Skeletal muscle cell (primary cell): ENCODE measurements at places on chromosomes 5 and 9.

DNA sequence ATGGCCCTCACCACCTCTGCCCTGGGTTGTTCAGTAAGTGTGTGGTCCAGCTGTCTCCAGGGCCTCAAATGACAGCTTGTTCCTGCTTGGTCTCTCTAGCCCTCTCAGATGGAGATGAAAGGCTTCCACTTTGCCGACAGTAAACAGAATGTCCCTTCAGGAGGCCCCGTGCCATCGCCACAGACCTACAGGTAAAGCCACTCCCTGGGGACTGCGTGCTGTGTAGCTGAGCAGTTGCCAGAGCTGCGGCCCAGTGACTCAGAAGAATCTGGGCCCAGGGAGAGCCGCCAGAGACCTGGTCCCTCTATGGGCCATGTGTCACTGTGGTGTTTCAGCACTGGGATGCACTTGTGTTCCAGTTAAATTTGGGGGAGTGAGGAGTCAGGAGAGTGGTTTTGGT lies 10.6 kb upstream of the POMT1 start:
- DNase-seq, result no peak

DNA sequence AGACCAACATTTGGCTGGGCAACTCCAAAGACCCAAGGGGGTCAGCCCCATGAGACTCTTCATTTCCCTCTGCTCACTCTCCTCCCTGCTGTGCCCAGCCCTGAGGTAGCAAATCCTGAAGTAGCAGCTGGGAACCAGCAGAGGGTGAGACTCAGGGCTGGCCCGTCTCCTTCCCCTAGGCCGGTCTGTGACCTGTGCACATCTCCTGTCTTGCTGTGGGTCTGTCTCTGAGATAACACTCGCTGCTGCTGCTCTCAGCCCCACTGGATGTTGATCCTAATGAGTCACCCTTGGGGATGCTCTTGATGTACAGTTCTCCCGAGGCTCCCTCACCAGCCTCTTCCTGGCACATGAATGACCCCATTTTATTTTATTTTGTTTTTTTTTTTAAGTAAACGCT lies 7.3 kb upstream of the OR2V1 start:
- no peak for DNase-seq

- no peak for DNase-seq
Observed at GRCh38 chr5:18051953-18052352, 417.7 kb downstream of the TAF11L14 start.

DNA sequence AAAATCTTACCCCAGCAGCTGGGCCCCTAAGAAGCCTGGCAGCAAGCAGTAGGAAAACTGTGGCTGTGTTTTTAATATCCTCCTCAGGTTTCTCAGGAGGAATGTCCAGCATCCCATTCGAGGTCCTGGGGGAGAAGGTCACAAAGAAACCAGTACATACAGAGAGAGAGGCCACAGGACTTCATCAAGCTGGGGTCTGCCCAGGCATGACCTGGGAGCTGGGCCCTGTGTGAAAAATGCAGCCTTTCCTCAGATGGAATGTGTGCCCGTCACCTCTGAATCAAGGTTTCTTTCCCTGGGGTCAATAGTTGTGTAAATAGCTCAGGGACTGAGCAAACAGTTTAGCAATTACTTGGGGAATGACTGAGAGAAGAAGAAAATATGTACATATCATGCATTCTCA lies 33.9 kb upstream of the RAD23B start:
- DNase-seq, result peak; percentile 12

DNA sequence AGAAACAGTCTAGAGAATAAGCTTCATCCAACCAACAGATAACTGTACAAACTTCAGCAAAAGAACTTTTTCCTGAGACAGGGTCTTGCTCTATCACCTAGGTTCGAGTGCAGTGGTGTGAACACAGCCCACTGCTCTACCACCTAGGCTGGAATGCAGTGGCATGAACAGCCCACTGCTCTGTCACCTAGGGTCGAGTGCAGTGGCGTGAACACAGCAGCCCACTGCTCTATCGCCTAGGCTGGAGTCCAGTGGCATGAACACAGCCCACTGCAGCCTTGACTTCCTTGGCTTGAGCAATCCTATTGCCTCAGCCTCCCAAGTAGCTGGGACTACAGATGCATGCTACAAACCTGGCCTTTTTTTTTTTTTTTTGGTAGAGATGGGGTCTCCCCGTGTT lies 43.4 kb downstream of the ERMP1 start:
- DNase-seq, result no peak

GRCh38 chr9:77988630-77989029 lies 43.0 kb downstream of the GNAQ start:
- DNase-seq, result no peak

GRCh38 chr9:127640908-127641545 lies 28.9 kb downstream of the STXBP1 start:
- no peak for DNase-seq

DNA sequence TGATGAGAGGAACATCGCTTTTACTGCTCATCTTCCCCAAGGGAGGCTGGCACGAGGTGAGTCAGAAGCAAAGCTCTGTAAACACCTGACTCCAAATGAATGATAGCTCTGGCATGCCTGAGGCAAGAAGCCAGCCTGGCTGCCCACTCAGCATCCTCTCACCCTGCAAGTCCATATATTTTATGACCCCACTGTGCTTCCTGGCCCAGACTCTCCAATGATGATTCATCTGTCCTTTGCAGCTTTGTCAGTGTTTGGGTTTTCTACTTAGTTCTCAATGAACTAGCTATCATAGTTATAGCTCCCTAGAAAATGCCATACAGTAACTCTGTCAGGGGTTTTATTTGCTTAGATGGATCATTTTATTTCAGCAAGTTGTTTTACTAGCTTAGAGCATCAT lies 52.1 kb upstream of the FSTL4 start:
- peak; percentile 49 for DNase-seq

DNA sequence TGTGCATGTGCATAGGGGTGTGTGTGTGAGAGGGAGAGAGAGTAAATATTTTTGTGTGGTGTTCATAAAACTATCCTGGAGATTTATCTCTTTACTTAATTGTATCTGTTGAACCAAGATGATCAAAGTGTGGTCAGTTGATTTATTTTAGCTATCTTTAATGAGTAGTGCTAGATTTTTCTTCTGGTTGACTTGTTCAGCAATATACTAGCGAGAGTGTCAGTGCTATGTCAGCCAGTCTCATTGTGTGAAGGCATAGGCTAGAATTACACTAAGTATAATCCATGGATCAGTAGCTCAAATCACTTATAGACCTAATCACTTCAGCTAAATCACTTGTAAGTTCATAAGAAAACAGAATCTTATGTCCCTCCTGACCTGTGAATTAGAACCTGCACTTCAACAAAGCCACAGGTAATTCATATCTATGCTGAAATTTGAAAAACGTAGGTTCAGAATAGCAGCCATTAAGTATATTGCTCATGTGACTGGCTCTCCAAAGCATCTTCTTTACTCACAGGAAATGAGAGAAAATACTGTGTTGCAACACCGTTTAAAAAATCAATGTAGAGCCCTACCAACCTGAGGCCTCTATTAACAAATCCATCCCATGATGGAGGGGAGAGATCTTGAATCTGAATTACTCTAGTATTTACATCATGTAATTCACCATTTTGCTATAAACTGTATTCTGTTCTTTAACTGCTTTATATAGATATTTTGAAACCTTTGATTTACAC lies 203.1 kb upstream of the ACTBL2 start:
- DNase-seq, result no peak

DNA sequence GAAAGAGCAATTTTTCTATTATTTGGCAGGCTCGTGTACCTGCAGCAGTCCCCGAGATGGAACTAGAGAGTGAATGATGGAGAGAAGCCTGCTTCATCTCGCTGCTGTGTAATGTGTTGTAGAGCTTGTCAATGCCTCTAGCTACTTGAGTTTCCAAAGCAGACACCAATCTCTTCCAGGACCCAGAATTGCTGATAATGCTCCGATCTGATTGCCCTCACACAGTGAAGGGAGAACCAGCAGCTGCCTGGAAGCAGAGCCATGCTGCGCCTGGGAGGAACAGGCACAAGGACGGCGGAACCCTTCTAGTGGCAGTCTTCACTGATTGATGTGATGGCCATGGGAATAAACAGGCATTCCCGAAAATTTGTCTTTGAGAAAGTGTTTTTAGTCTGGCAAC lies 288.0 kb downstream of the ICE1 start:
- no peak for DNase-seq

- DNase-seq, result no peak
Observed at GRCh38 chr9:20651939-20652338, 29.6 kb upstream of the MLLT3 start.

DNA sequence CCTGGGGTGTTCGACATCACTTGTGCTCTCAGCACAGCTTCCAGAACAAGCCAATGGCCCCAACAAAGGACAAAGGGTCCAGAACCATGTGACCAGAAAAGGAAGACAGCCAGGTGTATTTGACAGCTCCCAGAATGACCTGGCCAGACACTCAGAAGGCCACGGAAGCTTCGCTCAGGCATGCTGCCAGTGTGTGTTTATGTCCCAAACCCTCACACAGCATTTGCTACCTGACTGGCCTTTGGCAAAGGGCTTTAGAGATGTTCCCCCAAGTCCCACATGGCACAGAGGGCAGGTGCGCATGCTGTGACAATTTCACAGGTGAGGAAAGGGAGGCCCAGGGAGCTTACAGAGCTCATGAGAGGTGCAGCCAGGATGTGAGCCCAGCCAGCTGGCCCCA lies 39.5 kb downstream of the MED10 start:
- DNase-seq, result no peak

DNA sequence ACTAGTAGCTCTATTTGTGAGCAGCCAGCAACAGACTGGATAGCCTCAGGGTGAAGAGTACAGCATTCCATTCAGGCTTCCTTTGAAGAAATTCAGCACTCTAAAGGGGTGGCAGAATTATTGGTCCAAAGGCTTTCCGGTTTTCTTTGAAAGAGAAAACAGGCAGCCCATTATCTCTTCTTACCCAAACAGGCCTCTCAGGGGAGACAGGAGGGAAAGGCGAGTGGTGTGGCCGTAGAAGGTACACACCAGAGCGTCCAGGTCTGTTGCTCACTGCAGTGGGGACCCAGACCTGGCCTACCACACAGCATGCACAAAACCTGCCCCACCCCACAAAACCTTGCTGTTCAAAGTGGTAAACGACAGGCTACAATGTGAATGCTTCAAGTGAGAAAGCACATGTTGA lies 83.3 kb downstream of the ZNF608 start:
- no peak for DNase-seq

DNA sequence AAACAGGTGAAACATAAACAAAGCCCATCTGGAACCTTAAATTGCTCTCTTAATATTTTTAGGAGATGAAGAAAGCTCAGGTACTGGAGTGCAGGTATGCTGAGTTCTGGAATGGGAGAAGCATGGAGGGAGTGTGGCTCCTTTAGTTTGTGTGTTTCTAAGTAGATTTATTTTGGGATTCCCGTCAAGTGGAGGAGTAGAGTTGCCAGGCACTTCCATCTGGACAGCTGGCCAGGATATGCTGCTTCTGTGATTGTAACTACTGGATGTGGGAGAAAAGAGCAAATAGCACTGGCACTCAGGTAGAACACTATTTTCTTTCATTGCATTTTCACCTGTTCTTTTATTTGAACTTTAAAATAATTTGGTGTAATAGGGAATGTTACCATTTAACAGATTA lies 182.3 kb upstream of the MAST4 start:
- no peak for DNase-seq

GRCh38 chr5:92580814-92581213 lies 1000.2 kb downstream of the NR2F1-AS1 start:
- no peak for DNase-seq

GRCh38 chr9:127175764-127176163 lies 53.3 kb upstream of the ANGPTL2 start:
- DNase-seq, result no peak

- DNase-seq, result no peak
Observed at GRCh38 chr5:134101686-134102439, 12.6 kb upstream of the TCF7 start.

GRCh38 chr9:21030389-21031035 lies 928 bp downstream of the HACD4 start:
- peak; percentile 9 for DNase-seq

DNA sequence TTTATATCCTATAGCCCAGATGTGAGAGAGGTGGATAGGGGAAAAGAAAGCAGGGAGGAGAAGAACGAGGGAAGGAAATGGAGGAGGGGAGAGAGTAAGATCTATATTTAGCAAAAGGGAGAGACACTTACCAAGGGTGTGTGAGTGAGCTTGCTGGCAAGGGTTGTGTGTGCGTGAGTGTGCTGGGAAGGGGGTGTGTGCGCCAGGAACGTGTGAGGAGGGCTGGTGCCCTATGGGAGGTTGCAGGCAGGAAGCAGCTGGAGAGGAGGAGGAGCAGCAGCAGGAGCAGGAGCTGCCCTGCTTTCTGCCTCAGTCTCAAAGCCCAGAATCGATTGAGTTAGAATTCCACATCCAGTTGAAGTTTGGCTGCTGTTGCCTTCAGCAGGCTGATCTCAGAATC lies 148.3 kb upstream of the RUSC2 start:
- DNase-seq, result peak; percentile 68

GRCh38 chr5:72070529-72070928 lies 36.7 kb upstream of the MAP1B start:
- no peak for DNase-seq

GRCh38 chr9:132516911-132517310 lies 65.5 kb upstream of the BARHL1 start:
- no peak for DNase-seq

- no peak for DNase-seq
Observed at GRCh38 chr9:137237759-137238726, 3.0 kb upstream of the TUBB4B start.

GRCh38 chr5:17991775-17992174 lies 357.5 kb downstream of the TAF11L14 start:
- DNase-seq, result no peak

- DNase-seq, result no peak
Observed at GRCh38 chr9:118222375-118222774, 518.2 kb downstream of the TLR4 start.

DNA sequence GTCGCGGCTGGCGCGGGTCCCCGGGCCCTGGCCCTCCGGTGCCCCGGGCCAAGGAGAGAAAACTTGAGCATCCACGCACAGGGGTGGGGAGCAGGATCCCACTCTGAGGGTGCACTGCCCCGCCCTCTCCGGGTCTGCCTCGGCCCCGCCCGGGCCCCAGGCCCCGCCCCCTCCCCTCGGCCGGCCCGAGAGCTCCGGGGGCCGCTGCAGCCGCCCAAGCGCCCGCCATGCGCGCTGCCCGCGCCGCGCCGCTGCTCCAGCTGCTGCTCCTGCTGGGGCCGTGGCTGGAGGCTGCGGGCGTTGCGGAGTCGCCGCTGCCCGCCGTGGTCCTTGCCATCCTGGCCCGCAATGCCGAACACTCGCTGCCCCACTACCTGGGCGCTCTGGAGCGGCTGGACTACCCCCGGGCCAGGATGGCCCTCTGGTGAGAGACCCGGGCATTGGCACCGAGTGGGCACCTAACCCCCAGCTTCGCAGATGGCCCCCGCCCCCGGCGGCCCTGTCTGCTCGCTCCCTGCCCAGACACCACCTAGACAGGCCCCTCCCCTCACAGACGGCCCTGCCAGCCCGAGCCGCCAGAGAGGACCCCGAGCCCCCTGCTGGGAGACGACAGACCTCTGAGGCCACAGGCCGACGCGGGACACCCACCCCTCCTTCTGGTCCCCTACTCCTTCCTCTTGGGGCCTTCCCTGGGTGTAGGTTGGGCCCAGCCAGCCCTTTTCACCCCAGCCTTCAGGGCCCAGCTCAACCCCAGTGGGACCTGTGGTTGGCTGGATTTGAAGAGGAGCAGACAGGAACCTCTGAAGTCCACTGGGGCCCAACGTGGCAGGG lies at the start of gene CERCAM:
Gene CERCAM (plus strand): TSS at position 207 of the 831 bp plus-strand sequence. CDS start 21 bp downstream, at position 228.
- no peak for DNase-seq

GRCh38 chr9:6219040-6219439 lies 3.4 kb downstream of the IL33 start:
- DNase-seq, result no peak
